HAP-1 (cell line): ENCODE measurements at places on chromosomes 2 and 18.

DNA sequence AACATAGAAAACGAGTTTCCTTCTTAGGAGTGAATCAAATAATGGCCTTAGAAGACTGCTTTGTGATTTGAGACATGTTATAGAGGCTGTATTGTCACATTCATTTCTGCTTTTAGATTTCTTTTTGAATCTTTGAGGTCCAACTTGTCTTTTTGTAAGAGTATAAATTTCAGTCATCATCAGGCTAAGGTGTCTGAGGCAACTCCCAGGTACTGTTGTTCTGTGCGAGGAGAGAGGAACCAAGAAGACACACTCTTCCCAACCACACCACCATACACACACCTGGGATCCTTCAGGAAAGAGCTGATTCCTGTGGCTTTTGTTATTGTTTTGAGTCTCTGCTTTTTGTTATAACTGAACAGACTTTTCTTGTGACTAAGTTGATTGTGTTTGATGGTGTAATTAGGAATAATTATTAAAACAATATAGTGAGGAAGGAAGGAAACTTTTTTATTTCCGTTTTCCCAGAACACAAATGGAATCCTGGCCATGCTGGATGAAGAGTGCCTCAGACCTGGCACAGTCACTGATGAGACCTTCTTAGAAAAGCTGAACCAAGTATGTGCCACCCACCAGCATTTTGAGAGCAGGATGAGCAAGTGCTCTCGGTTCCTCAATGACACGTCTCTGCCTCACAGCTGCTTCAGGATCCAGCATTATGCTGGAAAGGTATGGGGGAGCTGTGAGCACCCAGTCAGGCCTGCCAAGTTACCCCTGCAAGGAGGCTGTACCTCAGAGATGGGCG is 140.4 kb downstream of the MYO1B start:
- DNase-seq, result no peak

DNA sequence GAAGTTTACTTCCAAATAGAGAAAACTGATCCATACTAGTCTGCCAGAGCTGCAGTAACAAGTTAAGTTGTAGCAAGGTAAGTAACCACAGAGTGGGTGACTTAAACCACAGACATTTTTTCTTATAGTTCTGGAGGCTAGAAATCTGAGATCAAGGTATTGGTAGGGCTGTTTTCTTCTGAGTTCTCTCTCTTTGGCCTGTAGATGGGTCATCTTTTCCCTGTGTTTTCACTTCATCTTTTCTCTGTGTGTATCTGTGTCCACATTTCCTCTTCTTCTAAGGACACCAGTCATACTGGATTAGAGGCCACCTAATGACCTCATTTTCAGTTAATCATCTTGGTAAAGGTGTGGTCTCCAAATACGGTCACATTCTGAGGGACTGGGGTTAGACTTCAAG is 142.9 kb upstream of the MEX3C start:
- DNase-seq, result no peak

DNA sequence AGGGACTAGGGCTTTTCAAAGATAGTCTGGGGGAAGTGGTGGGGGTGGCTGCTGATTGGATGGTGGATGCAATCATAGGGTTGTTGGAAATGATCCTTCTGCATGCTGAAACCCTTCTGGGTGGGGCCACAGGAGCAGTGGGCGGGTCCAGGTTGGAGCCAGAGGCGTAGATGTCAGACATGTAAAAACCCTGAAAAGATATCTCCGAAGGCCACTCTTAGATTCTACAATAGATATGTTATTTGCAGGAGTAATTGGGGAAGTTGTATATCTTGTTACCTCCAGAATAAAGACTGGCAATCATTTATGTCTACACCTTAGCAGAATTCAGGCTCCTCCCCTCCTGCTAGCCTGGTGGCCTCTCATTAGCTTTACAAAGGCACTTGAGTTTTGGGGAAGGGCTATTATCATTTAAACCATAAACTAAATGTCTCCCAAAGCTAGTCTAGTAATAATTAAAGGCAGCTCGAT is 8.2 kb upstream of the FAM98A start:
- peak; percentile 76 for DNase-seq

GRCh38 chr18:9715088-9715343 is 6.9 kb downstream of the RAB31 start:
- no peak for DNase-seq

- no peak for DNase-seq
These were observed 23.4 kb upstream of the TNS1 start for GRCh38 chr2:218026244-218026643.

DNA sequence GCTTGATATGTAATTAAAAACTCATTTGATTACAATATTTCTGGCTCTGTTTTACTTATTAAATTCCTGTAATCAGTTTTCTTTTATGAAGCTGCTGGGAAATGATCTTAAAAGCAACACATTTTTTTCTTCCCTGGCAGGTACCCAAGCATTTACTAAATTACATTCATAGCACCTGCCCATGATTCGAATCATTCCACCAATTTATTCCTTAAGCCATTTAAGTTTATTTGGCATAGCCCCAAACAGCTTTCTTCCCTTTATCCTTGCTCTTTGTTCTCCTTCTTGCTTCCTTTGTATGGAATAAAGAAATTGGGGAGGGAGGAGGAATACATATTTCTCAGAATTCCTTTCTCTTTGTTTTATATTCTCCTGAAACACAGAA is 241.3 kb downstream of the AGPS start:
- peak; percentile 65 for DNase-seq

DNA sequence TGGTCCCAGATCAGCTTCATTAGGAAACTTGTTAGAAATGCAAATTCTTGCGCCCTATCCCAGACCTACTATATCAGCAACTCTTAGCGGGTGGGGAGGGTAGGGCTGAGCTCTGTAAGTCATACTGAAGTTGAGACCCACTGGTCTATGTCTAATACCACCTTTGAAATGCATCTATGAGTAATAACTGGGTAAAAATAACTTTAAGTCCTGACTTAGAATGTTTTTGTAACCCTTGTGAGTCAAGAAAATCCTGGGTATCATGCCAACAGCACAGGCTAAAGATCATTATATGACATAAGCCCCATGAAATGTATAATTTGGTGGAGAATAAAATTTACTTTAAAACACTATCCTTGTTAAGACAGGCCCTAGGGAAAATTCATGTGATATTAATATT is 41.4 kb downstream of the PRKD3 start:
- DNase-seq, result no peak

GRCh38 chr18:63994783-63995399 is 25.0 kb downstream of the SERPINB8 start:
- DNase-seq, result peak; percentile 44

- no peak for DNase-seq
These were observed 250.4 kb upstream of the NCKAP5 start for GRCh38 chr2:133818661-133819060.

- peak; percentile 83 for DNase-seq
These were observed 16.8 kb upstream of the LYPD6 start for GRCh38 chr2:149313512-149313972.

DNA sequence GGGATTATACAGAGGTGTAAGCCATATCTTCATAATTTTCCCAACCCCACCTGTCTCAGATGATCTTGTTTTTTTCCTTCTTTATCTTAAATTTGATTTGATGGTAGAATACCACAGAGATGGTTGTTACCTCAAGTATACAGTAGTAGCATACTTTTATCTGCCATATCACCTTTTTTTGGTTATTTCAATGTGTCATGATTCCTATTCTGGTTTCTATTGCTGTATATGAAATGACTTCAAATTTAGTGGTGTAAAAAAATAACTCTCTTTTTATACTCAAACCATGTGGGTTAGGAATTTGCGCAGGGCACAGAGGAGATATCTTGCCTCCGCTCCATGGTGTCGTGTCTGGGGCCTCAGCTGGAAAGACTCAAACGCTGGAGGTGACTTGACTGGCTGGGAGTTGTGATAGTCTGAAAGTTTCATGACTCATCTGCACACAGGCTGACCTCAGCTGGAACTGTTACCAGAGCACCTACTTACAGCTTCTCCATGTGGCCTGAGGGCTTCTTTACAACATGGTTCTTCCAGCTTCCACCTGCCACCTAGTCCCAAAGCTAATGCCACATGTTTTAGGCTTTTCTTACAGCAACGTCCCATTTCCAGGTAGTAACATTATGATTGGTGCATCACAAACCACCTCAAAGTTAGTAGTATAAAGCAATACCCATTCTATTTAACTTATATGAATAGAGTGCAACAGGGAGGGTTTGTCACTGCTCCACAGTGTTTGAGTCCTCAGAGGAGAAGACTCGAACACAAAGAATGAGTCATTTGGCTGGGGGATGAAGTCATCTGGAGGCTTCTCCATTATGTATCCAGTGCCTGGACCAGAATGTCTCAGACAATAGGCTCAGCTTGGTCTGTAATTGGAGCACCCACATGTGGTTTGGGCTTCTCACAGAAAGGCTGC is 82.3 kb upstream of the XPO1 start:
- no peak for DNase-seq

GRCh38 chr18:46293742-46294181 is 189.6 kb downstream of the HAUS1 start:
- DNase-seq, result no peak

GRCh38 chr2:241122376-241123002 is 20.4 kb upstream of the MTERF4 start:
- DNase-seq, result no peak

- no peak for DNase-seq
These were observed 97.7 kb upstream of the CTDP1 start for GRCh38 chr18:79581911-79582310.

DNA sequence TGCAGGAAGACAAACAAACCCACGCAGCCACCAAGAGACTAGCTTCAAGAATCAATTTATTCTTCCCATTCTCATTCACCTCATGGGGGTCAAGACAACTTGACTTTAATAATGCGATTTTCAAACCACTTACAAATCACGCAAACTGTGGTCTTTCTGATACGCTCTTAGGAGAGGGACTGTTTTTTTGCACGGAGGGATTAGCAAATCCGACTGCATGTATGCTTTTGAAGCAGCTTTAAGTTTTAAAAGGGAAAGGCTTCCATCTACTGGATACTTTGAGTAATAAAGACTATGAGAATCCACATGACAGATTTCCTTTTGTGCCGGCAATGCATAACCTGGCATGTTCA is 322.9 kb upstream of the KCNJ3 start:
- DNase-seq, result peak; percentile 34

DNA sequence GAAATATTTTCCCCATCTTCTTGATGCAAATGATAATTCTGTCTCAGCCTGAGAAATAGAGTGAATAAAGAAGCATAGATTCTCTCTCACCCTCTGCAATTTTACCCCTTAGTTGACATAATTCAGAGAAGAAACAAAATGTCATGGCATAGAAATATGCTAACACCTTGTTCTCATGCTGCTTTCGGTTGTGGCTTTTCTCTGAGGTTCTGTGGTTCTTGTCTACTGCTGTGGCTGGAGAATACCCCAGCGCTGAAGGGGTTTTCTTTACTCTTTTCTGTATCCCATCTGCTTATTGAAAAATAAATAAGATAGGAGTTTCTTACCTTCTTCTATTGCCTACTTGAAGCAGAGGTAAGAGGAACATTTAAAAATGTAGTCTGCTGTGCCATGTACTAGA is 15.4 kb upstream of the RAB27B start:
- no peak for DNase-seq
